ENCODE measurements at places on chromosomes 1 and 21. TPM values are rescaled to one million over a fixed set of nuclear protein-coding genes. Genes with fewer than 3 reads are reported as not detected.

- no peak for DNase-seq
Measured at GRCh38 chr1:93554883-93555872, 107.3 kb downstream of the FNBP1L start.

DNA sequence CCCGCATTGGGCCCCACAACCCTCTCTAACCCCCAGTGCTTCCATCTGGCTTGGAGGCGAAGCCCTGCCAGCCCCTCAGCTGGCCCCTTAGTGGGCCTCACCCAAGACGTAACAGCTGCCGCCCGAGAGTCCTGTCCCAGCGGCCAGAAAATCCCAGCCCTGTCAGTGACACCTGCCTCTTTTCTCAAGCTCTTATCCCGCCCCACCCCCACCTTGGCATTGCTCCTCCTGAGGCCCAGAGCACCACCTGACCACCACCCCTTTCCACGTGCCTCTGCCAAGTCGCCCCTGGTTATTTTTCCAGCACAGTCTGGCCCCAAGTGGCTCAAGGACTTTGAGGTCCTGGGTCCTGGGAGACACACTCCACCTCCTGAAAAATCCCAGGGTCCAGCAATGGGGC is 5.9 kb upstream of the CTRC start:
- DNase-seq: peak; percentile 54

GRCh38 chr1:108512239-108513043 is 47.5 kb upstream of the EEIG2 start:
- DNase-seq: peak; percentile 31

GUCA2A gene
- 8.7 TPM for polyA plus RNA-seq

RIIAD1 gene
- 2.3 TPM for polyA plus RNA-seq

GRCh38 chr1:82139751-82140468 is 339.2 kb downstream of the ADGRL2 start:
- DNase-seq: no peak

DIO1 gene
- polyA plus RNA-seq: 24.2 TPM

- DNase-seq: no peak
Measured at GRCh38 chr1:40317394-40318074, 448 bp upstream of the COL9A2 start.

DNA sequence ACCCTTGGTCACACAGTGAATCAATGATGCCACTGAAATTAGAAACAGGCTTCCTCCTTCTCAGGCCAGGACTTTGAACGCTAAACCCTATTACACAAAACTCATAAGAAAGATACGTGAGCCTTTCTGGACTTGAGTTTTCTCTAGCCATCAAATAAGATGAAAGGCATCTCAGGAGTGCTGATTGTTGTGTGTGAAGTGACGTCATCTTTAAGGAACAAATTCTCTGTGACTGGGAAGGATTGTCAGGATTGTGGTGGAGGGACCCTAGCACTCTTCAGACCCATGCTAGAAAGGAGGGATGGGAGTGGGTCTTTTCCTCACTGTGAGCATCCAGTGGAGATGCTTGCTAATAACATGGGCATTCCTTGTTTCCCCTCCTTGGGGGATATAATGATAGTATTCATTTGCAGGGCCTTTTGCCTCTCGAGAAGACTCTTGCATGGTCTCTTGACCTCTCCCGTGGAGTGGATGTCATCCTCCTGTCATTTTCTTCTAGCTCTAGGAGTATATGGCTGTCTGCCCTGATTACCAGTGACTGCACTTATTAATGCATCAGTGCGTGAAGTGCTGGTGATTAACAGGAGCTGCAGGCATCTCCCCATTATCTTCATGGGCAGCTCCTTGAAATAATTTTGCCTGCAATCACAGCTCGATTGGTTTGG is 39.9 kb downstream of the SPATA46 start:
- DNase-seq: no peak

DNA sequence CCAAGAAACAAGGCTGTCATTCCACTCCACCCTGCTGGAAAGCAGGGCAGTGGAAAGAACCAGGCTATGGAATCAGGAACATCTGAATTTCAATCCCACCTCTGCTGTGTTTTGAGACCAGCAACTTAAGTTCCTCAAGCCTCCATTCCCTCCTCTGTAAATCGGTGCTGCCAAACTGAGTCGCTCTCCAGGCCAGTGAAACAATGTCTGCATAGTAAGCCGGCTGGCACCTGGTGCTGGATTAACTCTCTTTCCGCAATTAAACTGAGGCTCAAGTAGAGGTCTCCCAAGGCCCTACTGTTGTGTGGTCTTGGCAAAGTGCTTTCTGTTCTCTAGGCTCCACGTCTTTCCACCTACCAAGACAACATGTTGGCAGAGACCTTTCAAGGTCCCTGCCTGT is 65.3 kb downstream of the SSBP3 start:
- DNase-seq: no peak

GRCh38 chr1:25501235-25502058 is 42.0 kb upstream of the LDLRAP1 start:
- DNase-seq: peak; percentile 77

- no peak for DNase-seq
Measured at GRCh38 chr1:42960122-42960390, 1.4 kb upstream of the SLC2A1 start.

S100A11 gene
- 1,531 TPM for polyA plus RNA-seq

ILF2 gene
- 178 TPM for polyA plus RNA-seq

Data from hepatocyte (in vitro differentiated cells).